ENCODE measurements at places on chromosomes 5 and 9.

- no peak for DNase-seq
These were observed 22.6 kb downstream of the CENPH start for GRCh38 chr5:69212022-69212421.

- DNase-seq = no peak
These were observed 189.6 kb downstream of the PIK3R1 start for GRCh38 chr5:68405026-68405684.

- DNase-seq = peak; percentile 25
These were observed 6.8 kb upstream of the CEP120 start for GRCh38 chr5:123429993-123430392.

- DNase-seq = no peak
These were observed 257.1 kb upstream of the MAP3K1 start for GRCh38 chr5:56558131-56558745.

DNA sequence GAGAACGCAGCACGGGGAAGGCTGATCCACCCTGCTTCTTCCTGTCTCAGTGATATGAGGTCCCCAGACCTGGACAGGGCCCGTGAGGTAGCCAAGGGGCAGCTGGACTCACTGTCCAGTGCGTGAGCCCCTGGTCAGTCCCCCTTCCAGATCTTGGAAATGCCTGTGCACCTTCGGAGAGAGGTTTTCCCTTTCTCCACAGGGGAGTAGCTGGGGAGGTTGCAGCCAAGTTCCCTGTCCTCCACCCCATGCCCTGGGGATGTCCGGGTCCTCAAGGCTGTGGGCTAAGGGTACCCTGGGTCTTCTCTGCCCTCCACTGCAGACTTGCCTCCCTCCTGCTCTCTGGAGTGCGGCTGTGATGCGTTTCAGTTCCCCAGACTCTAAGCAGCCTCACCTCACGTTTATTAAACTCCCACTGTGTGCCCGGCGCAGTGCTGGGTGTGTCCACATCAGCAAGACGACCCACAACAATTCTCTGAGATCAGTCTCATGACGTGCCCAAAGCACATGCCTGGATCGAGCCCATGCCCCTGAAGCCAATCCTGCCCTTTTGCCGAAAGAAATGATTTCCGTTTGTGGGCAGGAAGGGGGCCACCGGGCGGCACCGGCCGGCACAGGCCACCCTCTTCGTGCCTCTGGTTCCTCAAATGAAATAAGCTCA lies 101.3 kb upstream of the PHYKPL start:
- DNase-seq = no peak

GRCh38 chr5:39400713-39401578 lies 23.8 kb downstream of the DAB2 start:
- DNase-seq = no peak

DNA sequence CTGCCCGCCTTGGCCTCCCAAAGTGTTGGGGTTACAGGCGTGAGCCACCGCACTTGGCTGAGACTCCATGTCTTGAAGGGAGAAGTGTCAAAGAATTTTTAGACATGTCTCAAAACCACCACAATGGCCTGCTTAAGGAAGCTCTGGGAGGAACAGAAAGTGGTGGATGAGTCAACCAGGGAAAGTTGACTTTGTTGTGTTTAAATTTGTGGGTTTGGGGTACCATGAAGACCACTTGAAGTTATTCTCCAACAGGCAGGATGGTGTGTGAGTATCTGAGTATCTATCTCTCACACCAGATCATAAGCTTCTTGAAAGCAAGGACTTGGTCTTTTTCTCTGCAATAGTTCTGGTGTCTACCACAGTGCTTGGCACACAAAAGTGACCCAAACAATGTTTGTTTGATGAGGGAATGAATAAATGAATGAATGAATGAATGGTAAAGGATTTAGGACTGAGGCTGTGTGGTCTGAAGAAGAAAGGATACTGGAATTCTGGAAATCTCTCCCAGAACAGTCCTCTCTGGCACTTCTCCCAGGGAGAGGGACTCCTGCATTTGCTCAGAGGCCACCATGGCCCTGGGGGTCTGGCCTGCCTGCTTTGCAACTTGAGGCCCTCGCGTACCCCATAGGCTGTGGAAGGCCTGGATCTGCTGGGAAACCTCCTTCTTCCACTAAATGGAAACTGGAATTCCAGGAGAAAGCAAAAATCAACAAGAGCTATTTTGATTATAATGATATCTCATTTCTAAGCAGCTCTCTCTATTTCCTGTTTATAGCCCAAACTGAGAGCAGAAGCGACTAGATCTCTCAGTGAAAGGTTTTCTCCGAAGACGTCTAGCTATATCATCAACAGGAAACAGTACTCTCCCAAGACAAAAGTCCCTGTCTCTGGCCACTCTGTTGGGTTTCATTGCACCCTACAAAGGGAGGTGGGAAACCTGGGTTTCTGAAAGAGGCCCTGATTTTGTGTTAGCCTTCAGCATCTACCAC lies 187.9 kb downstream of the PALM2AKAP2 start:
- peak; percentile 26 for DNase-seq

DNA sequence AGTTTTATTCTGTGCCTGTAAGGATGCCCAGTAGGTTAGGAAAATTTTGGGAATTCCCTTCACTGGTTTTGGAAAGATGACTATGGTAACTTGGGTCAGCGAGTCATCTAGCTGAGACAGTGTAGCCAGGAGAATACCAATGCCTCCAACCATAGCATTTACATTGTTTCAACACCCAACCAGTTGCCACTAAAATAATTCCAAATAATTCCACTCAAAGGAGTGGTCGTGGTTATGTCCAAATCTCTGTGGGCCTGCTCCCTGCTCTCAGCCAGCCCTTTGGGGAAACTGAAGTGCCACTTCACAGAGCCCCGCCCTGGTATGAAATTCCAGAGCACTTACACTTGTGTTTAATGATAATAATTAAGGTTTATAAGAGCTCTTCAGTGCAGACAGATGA lies 310.5 kb downstream of the PLK2 start:
- no peak for DNase-seq

- DNase-seq = peak; percentile 67
These were observed 437.9 kb downstream of the RAB3C start for GRCh38 chr5:59020611-59021285.

DNA sequence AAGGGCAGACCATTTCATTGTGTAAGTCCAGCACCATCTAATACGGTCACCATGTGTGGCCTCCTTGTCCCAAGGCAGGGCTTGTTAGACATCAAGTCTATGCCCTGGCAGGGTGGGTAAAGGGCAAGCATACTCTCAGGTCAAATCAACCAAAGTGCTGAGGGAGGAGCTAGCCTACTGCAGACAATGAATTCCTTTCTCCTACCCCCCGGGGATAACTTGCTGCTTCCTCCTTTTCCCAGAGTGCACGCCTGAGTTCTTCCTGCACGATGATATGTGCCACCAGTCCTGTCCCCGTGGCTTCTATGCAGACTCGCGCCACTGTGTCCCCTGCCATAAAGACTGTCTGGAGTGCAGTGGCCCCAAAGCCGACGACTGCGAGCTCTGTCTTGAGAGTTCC lies 71.4 kb downstream of the RFK start:
- no peak for DNase-seq

- DNase-seq = no peak
These were observed 664 bp upstream of the IL11RA start for GRCh38 chr9:34651321-34651720.

GRCh38 chr5:119373449-119373858 lies 17.6 kb downstream of the TNFAIP8 start:
- no peak for DNase-seq

- DNase-seq = no peak
These were observed 21.7 kb upstream of the HOMER1 start for GRCh38 chr5:79535477-79536192.

GRCh38 chr5:158313027-158313732 lies 454.2 kb upstream of the CLINT1 start:
- DNase-seq = no peak

DNA sequence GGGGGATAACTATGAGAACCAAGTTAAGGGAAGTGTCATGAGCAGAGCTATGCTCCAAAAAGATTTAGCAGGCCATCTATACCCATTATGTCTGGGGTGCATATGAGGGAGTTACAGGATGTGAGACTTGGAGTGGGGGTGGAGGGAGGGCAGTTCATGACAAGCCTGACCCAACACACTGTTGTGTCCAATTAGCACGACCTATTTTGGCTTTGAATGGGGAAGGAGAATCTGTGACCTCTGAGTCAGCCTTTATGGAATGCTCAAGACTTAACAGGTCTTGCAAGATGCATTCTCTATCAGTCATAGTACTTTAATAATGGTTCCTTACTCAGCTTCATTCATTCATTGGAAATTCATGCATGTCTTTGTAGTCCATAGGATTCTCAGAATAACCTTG lies 71.7 kb downstream of the GRIA1 start:
- no peak for DNase-seq

GRCh38 chr5:173268750-173269432 lies 33.9 kb upstream of the NKX2-5 start:
- no peak for DNase-seq

GRCh38 chr5:136396886-136397285 lies 31.5 kb upstream of the TRPC7 start:
- DNase-seq = no peak

GRCh38 chr9:89000371-89000781 lies 9.1 kb downstream of the S1PR3 start:
- DNase-seq = no peak

GRCh38 chr5:132013006-132013689 lies 1.7 kb upstream of the ACSL6 start:
- DNase-seq = peak; percentile 7

GRCh38 chr5:174172152-174172551 lies 126.6 kb downstream of the NSG2 start:
- no peak for DNase-seq

Measured in activated CD4-positive, alpha-beta memory T cell treated with anti-CD3 and anti-CD28 coated beads for 36 hours (primary cell).